Tibial nerve (tissue), 4 donors: ENCODE measurements at places on chromosomes 5 and 9. TPM values are rescaled to one million over a fixed set of nuclear protein-coding genes. Genes with fewer than 3 reads are reported as not detected.

Gene SURF2
- 23.8 TPM for total RNA-seq

DNA sequence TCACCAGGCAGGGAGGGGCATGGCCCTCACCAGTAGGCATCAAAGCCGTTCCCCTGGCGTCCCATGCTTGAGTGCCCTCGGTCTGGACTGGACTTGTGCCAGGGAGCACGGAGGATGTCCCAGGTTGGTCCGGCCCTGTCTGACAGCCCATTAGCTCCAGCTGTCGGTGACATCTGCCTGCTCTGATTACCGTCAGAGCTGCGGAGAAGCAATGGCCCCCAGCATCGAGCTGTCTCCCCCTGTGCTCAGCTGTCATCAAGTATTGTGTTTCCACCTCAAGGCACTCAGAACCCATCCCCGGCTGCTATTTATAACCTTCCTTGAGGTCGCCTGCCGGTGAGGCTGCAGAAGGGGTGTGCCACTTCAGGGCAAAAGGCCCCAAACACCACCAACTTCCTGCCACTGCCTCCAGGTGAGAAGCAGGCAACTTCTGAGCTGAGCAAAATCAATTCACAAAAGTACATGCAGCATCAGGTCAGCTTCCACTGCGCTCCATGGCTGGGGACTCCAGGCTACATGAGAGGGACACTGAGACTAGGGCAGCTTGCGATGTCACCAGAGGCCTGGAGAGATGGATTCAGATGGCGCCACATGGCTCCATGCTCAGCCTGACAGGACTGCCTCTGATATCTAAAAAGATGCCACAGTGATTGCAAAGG is 142.7 kb downstream of the C5orf15 start:
- no peaks in the 10 kb centered on the region for H3K27me3 ChIP-seq
- DNase-seq: no peak
- H3K27ac ChIP-seq: no peak overlapping the region
- H3K36me3 ChIP-seq: no peaks in the 10 kb centered on the region
- H3K4me3 ChIP-seq: no peak overlapping the region

GRCh38 chr9:128555180-128555721 is 2.9 kb downstream of the SPTAN1 start:
- no peaks in the 10 kb centered on the region for H3K36me3 ChIP-seq
- H3K27me3 ChIP-seq: no peaks in the 10 kb centered on the region
- no peak overlapping the region for H3K4me3 ChIP-seq
- peak overlapping the region; percentile 20 for H3K27ac ChIP-seq
- DNase-seq: no peak
- no peaks in the 10 kb centered on the region for H3K4me1 ChIP-seq

DNA sequence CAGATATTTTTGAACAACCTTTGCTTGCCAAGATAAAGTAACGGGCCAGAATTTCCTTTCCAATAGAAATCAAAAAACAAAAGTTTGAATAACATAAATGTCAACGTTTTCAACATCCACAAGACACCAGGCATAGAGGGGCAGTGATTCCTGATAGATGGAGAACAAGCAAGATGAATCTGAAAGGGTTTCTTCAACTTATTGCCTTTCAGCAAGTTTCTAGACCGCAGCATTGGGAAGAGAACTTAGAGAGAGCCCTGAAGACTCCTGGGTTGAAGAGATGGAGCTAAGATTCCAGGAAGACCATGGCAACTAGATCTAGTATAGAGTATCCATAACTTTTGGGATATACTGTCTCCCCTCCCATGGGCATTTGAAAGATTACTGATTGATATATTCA is 751.4 kb upstream of the CTNND2 start:
- no peaks in the 10 kb centered on the region for H3K36me3 ChIP-seq
- H3K4me1 ChIP-seq: no peaks in the 10 kb centered on the region
- no peak overlapping the region for H3K27ac ChIP-seq

- no peak overlapping the region for H3K27ac ChIP-seq
- no peaks in the 10 kb centered on the region for H3K4me1 ChIP-seq
- peaks cover 7% of the 10 kb centered on the region for H3K36me3 ChIP-seq
Measured at GRCh38 chr9:133074111-133074651, 12.4 kb downstream of the CEL start.
